Thoracic aorta (tissue), 2 donors: ENCODE measurements at places on chromosomes 3 and 15.

DNA sequence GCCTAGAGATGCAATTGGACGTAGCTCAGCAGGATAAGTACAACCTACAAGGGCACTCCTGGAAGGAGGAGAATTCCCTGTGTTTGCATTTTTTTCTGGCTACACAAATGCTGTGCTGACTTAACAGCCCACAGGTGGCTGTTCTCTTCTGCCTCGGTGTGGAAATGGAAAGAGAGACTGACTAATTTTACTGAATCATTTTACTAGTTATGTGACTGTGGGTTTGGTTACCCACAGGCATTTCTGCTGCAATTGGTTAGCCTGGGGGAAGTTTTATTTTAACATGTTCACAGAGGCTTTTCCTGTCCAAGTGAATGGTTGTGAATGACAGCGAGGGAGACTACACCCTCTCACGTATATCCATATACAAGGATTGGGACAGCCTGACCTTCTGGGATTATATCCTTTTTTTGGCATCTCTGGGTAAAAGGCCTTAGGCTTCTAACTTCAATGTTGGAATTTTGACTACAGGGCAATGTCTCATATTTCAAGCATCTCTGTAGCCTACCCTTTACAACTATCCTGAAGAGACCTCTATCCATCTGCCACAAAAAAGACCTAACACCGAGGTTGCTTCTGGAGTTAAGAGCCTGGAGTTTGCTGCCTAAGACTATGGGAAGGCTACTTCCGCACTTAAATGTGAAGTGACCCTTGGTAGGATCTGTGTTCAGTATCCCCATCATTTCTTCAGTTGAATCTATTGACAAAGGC is 67.2 kb upstream of the TP63 start:
- no peak overlapping the region for H3K27ac ChIP-seq
- no peak overlapping the region for H3K4me3 ChIP-seq
- H3K4me1 ChIP-seq = no peaks in the 10 kb centered on the region
- H3K36me3 ChIP-seq = no peaks in the 10 kb centered on the region
- no peak for DNase-seq

DNA sequence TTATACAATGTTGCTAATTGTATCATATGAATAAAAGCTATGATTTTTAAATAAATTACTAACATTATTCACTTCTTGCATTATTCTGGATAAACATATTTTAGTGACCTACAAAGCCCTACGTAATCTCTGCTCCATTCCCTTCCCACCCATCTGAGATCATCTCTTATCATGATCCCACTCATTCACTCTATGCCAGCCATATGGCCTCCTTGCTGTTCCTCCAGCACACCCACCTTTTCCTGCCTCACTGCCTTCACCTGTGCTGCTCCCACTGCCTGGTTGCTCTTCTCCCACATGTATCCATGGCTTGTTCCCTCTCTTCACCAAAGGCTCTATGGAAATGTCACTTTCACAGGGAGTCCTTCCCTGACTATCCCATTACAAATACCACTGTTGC is 7.3 kb upstream of the USP8 start:
- no peaks in the 10 kb centered on the region for H3K4me1 ChIP-seq
- no peaks in the 10 kb centered on the region for H3K36me3 ChIP-seq
- no peaks in the 10 kb centered on the region for H3K27me3 ChIP-seq

GRCh38 chr3:66717806-66718205 is 217.0 kb upstream of the LRIG1 start:
- H3K4me1 ChIP-seq = peaks cover under 1% of the 10 kb centered on the region
- H3K27ac ChIP-seq = no peak overlapping the region
- no peaks in the 10 kb centered on the region for H3K36me3 ChIP-seq
- no peaks in the 10 kb centered on the region for H3K27me3 ChIP-seq

DNA sequence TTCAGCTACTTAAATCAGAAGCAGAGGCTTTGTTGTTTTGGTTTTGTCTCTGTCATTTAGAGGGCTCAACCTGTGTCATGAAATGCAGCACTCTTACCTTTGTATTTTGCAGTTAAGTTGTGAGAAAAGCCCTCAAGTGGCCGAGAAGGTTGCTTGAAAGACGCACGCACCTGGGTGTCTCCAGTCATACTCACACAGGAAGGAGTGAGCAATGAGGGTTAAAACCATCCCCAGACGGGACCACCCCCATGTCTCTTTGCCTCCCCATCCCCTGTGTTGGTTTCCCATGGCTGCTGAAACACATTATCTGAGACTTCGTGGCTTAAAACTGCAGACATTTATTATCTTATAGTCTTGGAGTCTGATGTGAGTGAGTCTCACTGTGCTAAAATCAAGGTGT is 376.1 kb upstream of the CFAP20DC start:
- no peak overlapping the region for H3K27ac ChIP-seq
- no peaks in the 10 kb centered on the region for H3K4me1 ChIP-seq
- DNase-seq = no peak
- H3K27me3 ChIP-seq = no peaks in the 10 kb centered on the region
- H3K36me3 ChIP-seq = no peaks in the 10 kb centered on the region
- H3K4me3 ChIP-seq = no peak overlapping the region

GRCh38 chr3:195096053-195096452 is 174.9 kb downstream of the XXYLT1 start:
- DNase-seq = no peak
- no peak overlapping the region for H3K27ac ChIP-seq
- H3K27me3 ChIP-seq = no peaks in the 10 kb centered on the region
- no peaks in the 10 kb centered on the region for H3K4me1 ChIP-seq
- no peaks in the 10 kb centered on the region for H3K36me3 ChIP-seq

GRCh38 chr3:83523470-83524073 is 1435.2 kb upstream of the CADM2 start:
- no peaks in the 10 kb centered on the region for H3K4me1 ChIP-seq
- no peak overlapping the region for H3K27ac ChIP-seq
- DNase-seq = no peak
- no peak overlapping the region for H3K4me3 ChIP-seq
- no peaks in the 10 kb centered on the region for H3K27me3 ChIP-seq

DNA sequence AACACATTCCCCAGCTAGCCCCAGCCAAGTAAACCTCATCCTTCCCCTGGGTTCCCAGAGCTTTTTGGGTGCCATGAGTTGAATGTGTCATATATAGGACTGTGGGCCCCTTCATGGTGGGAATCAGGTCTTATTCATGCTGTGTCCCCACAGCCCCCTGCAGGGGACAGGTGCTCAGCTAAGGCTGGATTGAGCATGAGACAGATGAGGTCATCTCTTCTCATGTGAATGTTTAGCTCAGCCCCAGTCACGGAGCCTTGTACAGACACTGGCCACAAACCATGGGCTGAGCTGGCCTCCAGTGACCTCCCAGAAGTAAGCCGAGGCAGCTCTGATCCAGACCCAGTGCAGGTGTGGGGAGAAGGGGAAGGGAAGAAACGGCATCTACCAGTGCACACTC is 70.7 kb downstream of the C3orf70 start:
- H3K27ac ChIP-seq = no peak overlapping the region
- H3K36me3 ChIP-seq = peaks cover 4% of the 10 kb centered on the region
- peaks cover 8% of the 10 kb centered on the region for H3K4me1 ChIP-seq
- H3K4me3 ChIP-seq = no peak overlapping the region
- no peak for DNase-seq

DNA sequence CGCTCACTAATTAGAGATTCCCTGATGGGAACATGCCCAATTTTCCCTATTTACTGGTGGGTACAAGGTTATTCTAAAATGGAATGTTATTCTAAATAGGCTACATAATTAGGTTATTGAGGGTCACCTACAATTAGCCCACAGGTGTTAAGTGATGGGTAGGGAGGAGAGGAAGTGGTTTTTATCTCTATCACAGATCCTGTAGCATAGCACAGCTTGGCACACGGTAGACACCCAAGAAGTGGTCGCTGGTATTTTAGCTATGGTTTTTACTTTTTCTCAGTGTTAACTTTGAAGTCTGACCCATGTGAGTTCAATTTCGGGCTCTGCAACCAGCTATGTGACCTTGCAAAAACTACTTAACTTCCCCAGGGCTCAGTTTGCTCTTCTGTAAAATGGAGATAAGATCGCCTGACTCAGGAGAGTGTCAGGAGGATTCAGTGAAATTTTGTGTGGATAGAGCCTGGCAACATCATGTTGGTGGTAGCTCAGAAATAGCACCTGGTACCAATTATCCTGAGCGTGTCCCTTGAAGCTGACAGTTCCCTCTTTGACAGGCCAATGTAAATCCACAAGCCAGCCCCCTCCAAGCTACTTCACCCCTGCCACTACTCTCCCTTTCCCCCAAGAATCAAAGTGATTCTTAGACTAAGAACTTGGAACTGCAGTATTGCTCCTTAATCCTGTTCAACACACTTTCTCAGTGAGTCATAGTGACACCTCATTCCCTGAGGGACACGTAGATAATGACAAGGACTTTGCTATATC is 8.7 kb upstream of the LMCD1 start:
- no peaks in the 10 kb centered on the region for H3K27me3 ChIP-seq
- H3K4me3 ChIP-seq = no peak overlapping the region
- peaks cover 47% of the 10 kb centered on the region for H3K4me1 ChIP-seq
- no peak for DNase-seq

- no peaks in the 10 kb centered on the region for H3K4me1 ChIP-seq
- no peaks in the 10 kb centered on the region for H3K27me3 ChIP-seq
- no peak for DNase-seq
- no peak overlapping the region for H3K27ac ChIP-seq
These were observed 36.4 kb downstream of the HAPLN3 start for GRCh38 chr15:88858934-88859333.
